ENCODE measurements at places on chromosomes 5 and 9. TPM values are rescaled to one million over a fixed set of nuclear protein-coding genes. Genes with fewer than 3 reads are reported as not detected.
A peak's percentile ranks its signal among the peaks of the same experiment; 100 is the strongest.

GRCh38 chr5:126984632-126985031, 45.7 kb downstream of the MARCHF3 start:
- peak; percentile 38 for DNase-seq

DNA sequence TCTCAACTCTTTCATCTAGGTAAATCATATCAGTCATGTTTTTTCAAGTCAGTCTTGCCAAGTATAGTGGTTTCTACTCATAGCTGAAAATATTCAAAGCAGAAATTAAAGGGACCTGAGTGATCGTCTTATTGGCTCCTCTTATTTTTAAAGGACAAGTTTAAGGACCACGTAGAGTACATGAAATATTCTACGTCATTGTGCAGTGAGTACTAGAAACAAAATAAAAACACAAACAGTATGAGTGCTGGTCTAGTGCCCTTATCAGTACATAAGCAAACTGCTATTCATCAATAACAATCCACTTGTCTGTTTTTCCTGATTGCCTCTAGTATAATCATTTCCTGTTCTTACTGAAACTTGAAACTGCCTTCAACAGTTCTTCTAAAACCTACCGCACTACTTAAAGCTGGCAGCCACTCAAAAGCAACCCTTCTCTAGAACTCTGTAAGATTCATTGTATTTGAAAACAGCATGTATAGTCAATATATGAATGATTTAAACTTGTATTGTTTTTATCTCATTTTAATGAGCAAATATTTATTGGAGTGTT, 853.7 kb downstream of the TAF11L14 start:
- no peak for DNase-seq

Gene SLC36A2
- total RNA-seq = not detected

DNA sequence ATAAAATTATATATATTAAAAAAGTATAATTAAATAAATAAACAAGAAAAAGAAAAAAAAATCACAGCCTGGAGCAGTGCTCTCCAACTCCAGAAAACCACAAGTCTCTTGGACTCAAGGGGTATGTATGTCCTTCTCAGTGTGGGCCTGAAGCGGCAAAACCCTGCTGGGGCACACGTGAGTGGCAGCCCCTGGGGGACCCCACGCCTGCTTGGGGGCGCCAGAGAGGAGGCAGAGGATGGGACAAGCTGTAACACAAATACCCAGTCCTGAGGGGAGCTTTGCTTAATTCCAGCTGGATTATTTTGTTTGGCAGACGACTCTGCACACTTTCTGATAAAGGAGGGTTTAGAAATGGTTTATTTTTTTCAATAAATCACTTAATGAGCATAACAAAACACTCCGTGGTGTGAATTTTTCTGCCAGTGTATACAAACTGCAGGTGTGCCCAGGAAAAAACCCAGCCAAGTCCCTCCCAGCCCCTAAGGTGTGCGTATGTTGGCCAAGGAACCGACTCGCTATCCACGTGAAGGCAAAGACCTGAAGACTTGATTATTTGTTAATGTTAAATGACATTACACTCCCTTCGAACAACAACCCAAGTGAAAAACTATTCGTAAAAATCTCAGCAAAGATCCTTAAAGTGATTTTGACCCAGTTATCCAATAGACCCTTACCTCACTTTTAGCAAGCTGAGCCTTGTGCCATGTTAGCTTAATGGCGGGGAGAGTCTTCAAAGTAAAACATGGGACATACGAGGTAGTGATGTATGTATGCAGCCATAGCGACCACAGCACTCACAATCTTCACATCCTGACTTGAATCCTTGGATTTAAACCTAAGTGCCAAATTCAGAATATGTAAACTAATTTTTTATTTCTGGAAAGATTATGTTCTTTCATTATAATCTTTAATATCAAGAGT, 32.9 kb downstream of the ANKH start:
- DNase-seq = no peak

- DNase-seq = no peak
Measured at GRCh38 chr9:126131066-126132010, 195.3 kb upstream of the MVB12B start.

Gene CYSRT1
- 0.49 TPM for total RNA-seq

Gene SCGB3A2
- total RNA-seq = not detected

Gene LIX1
- not detected for total RNA-seq

Gene ENTREP1
- 0.41 TPM for total RNA-seq

DNA sequence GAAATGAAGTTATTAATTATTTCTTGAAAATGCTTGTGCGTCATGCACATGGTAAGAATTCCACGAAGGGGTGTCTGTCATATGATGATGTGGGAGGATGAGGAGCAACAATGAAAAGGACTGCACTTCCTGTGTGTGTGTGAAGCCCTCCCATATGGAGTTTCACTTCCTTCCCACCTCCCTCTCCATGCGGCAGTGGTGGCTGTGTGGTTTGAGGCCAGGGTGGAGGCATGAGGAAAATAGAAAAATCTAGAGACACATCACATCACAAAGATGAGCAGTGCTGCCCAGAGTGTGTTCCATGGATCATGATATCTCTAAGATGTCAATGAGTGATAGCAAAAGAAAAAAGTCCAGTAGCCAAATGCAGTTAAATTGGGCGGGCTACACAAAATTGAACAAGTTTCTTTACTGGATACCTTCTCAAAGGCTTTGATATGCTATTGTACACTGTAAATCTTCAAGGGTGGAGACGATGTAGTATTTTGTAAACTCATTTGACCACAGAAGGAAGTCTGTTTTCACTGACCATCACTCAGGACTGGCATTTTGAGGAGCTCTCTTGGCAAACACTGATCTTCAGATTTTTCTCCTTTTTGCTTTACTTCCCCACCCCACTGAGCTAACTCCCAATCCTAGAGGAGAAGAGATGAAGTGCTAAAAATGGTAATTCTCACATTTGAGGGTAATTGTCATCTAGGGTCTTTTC, 55.7 kb upstream of the EQTN start:
- no peak for DNase-seq

DNA sequence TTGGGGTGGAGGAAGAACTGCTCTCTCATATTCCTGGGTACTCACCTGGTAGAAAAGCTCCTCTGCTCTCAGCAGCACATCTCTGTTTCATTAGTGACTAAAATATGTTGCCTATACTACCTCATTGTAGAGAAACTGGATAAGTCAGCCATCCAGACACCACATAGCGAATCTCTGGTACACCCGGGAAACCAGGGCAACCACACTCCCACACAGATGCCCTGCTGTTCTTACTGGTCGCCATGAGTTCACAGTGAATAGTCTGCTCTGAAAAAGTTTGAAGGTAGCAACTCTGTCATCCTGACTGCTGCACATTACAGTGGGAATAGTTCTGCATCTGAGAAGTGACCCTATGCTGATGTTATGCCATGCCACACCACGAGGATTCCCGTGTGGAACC, 135.0 kb downstream of the ENTREP1 start:
- no peak for DNase-seq

DNA sequence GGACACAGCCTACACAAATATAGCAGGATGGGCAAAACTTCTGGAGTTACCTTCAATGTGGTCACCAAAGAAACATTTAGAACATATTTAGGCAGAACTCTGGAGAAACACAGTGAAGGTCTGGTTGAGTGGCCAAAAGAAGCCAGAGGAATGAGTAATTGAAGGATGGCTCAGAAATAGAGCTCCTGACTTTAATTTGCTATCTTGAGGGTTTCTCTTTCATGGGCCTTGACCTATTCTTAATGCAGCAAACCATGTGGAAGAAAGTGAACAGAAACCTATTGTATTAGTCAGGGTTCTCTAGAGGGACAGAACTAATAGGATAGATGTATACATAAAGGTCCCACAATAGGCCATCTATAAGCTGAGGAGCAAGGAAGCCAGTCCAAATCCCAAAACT, 650.5 kb downstream of the ACTL7B start:
- DNase-seq = no peak

Gene PKN3
- total RNA-seq = 3.6 TPM

Gene INSL4
- not detected for total RNA-seq

DNA sequence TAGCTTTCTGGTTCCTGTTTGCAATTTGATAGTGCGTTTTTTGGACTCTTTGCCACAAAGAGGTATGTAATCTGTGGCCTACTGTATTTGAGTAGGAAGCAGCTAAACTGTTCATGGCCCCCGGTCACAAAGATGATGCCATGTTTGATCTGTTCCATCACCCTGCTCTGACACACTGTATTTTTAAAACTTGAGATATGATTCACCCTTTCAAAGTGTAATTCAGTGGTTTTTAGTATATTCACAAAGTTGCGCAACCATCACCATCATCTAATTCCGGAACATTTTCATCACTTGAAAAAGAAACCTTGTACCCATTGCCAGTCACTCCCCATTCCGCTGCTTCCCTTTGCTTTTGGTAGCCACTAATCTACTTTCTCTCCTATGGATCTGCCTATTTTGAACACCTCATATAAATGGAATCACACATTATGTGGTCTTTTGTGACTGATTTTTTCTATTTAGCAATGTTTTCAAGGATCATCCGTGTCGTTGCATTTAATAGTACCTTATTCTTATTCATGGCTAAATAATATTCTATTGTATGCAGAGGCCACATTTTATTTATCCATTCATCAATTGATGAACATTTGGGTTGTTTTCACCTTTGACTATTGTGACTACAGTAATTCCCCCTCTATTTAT, 141.6 kb downstream of the NR3C1 start:
- DNase-seq = peak; percentile 76

GRCh38 chr9:7510199-7510598, 289.4 kb downstream of the DMAC1 start:
- DNase-seq = peak; percentile 6
